Stimulated activated CD4-positive, alpha-beta T cell treated with anti-CD3 and anti-CD28 coated beads, Interleukin-1b, Interleukin-23, amount 100 ng/mL, for 1 hour (primary cell): ENCODE measurements at places on chromosomes 3 and 15.

DNA sequence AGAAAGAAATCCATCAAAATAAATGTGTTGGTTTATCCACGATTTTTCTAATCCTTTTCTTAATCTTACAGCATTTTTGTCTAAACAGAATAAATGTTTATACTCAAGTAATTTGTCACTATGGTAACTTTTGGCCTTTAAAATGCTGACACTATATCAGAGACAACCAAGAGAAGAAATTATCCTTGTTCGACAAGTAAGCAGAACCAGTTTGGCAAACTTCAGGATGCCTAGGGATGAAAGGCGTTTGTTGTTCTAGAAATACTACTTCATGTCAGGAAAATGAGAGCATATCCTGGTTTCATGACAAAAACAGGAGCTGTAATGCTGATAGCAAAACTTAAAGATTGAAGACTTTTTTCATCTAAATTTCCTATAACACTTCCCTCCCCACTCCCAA, 308.0 kb upstream of the ATP11B start:
- no peak for DNase-seq

DNA sequence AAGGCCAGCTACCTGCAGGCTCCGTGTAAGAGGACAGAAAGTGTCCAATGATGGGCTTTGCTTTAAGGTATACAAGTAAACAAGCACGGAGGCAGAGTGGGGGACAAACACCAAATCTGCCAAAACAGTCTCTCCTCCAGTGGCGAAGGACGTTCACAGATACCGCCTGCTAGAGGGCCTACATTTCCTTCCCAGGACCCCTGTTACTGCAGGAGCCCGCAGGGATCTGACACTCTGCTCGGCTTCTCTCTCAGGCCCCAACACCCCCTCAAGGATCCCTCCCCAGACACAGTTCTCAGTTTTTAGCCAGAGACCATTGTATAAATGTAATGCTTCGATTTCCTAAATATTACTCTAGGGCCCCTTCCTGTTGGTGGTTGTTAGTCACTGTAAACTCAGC, 46.0 kb upstream of the VGLL4 start:
- no peak for DNase-seq

DNA sequence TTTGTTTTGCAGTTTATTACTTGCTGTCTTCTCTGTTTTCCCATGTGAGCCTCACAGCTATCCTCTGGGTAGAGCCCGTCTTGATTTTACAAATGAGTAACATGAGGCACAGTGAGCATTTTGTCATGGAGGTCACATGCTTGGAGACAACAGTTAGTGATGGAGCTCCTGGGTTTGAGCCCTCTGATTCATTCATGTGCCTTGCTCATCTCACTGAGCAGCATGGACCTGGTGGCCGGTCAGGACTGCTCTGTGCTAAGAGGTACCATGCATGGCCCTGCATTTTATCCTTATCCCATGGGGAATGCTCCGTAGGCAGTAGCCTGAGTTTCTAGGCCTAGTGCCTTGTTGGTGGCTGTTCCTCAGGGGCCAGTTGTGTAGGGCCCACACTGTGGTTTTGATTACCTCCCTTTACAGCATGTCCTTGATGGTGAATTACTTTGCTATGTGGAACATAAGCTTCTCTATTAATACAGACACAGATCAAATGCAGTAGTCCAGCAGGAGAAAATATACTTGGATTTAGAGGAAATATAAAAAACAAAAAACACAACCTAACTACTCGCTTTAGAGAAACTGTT, 35.6 kb downstream of the MAP2K5 start:
- no peak for DNase-seq

DNA sequence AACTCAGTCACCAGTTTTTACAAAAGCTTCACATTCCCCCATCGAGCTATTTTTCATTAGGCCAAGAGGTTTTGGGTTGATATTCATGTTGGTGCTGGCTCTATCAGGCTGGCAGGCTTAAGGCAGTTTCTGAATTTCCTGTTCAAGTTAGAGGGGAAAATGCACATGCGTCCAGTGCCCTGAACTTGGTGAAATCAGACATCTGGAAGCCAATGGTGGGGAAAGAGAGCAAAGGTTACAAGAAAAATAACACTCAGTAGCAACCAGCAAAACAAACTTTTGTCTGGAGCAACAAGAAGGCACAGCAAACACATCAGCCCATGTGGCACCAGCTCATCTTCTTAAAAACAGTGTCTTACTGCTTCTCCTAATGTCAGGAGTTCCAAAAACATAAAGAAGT, 155.6 kb upstream of the TSC22D2 start:
- no peak for DNase-seq

DNA sequence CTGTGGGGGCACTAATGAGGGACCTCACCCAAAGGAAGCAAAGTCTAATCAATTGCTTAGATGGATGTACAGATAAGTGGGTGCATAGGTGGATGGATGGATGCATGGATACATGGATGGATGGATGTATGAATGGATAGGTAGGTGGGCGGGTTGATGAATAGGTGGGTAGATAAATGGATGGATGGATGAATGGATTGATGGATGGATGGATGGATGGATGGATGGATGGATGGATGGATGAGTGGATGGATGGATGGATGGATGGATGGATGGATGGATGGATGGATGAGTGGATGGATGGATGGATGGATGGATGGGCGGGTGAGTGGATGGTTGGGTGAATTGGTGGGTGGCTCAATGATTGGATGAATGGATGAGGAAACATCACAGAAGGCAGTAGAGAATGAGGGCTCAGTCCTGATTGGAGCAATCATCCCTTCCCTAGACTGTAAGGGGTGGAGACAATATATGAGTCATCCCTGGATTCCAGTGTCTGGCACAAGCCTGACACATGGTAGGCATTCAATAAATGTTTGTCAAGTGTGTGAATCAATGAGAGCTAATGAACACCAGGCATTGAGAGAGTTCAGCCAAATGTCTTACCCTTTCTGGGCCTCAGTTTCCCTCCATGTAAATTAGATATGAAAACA, 40.4 kb upstream of the PXYLP1 start:
- DNase-seq = no peak

DNA sequence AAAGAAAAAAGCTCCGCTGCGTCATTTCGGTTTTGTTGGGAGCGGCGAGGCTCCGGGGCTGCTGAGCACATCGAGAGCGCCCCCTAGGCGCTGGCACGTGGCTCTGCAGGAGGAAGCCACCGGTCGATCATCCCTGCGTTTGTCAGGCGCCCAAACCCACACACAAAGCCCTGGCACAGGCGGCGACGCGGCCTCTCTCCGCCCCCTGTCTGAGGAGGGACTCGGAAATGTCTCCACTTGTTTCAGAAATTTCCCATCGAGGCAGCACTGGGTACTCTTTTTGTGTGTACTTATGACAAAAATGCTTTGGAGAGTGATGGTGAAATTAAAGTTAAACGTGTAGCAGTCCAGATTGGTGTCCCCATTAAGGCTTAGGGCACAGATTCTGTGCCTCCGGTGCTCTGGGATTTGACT, 407.3 kb upstream of the ONECUT1 start:
- DNase-seq = no peak

- no peak for DNase-seq
Observed at GRCh38 chr3:127157171-127157828, 35.6 kb upstream of the PRR23E start.

- no peak for DNase-seq
Observed at GRCh38 chr3:146503461-146504202, 34.3 kb upstream of the PLSCR2 start.

- no peak for DNase-seq
Observed at GRCh38 chr3:119314821-119315220, 20.6 kb downstream of the ARHGAP31 start.

GRCh38 chr3:71530903-71531530, 52.5 kb downstream of the FOXP1 start:
- no peak for DNase-seq

DNA sequence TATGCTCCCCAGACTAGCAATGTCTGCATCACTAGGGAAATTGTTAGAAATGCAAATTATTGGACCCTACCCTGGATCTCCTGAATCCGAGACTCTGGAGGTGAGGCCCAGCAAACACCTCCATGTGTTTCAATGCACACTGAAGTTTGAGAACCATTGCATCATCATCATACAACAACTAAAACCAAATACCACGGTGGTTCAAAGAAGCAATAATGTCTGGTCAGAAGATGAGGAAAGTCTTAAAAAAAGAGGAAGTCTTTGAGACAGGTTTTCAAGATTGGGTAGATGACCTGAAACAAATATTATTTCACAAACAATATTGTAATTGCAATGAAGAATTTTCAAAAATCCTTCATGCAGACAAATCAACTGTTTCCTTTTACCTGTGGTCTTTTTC, 60.3 kb upstream of the TRA2B start:
- DNase-seq = no peak

- DNase-seq = no peak
Observed at GRCh38 chr15:58870451-58870850, 63.0 kb downstream of the SLTM start.
